ENCODE measurements at places on chromosomes 6 and 20. TPM values are rescaled to one million over a fixed set of nuclear protein-coding genes. Genes with fewer than 3 reads are reported as not detected.

The PBOV1 gene
- not detected for total RNA-seq

The ZBTB46 gene
- 6.2 TPM for total RNA-seq

The SPEF1 gene
- not detected for total RNA-seq

The AVP gene
- total RNA-seq = not detected

The SAMD5 gene
- 0.12 TPM for total RNA-seq

The RFX6 gene
- not detected for total RNA-seq

The PRPH2 gene
- total RNA-seq = 0.12 TPM

The CNKSR3 gene
- 6.6 TPM for total RNA-seq

The RSPH4A gene
- total RNA-seq = not detected

The VNN1 gene
- 0.06 TPM for total RNA-seq

The SMLR1 gene
- not detected for total RNA-seq

The RAMACL gene
- 3.2 TPM for total RNA-seq

The CRIP3 gene
- not detected for total RNA-seq

The SEL1L2 gene
- not detected for total RNA-seq

Data from cardiac ventricle fibroblast (primary cell).